ENCODE measurements at places on chromosomes 3 and 15. TPM values are rescaled to one million over a fixed set of nuclear protein-coding genes. Genes with fewer than 3 reads are reported as not detected.

- no peak for DNase-seq
Observed at GRCh38 chr3:102224171-102224570, 210.6 kb upstream of the ZPLD1 start.

- no peak for DNase-seq
Observed at GRCh38 chr3:150759319-150759718, 3.6 kb downstream of the SIAH2 start.

DNA sequence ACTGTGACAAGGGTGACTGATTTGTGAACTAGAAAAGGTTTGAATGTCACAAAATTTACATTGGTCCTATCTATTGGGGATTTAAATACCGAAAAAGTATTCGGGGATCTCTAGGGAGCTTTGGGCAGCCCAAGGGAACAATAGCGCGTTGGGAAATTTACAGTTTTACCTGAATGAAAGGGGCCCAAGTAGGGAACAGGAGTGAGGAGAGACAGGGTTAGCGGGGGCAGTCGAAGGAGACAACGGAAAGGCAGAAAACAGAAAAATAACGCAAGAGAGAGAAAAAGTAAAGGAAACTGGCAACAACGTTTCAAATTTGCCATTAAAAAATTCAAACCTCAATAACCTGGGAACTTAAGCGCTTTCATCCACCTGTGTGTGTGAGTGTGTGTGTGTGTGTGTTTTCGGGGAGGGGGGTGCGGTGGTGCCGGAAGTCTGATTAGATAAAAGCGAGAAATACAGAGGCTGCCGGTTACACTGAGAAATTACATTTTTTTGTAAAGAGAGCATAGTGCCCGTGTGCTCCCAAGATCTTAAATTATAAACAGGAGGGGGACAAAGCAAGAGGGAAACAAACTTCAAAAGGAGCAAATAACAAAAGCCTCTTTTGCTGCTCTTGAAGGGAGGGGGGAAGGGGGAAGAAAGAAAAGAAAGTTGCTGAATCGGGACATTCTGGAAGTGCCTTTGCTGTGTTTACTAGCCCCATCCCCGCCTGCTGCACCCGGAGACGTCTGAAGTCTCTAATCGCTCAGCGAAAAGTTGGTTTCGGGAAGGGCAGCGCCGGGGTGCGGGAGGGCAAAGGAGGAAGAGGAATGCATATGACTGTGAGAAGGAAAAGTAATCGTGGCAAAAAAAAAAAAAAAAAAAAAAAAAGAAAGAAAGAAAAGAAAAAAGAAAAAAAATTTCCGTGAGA, 721 bp upstream of the ZIC1 start:
- no peak for DNase-seq

DNA sequence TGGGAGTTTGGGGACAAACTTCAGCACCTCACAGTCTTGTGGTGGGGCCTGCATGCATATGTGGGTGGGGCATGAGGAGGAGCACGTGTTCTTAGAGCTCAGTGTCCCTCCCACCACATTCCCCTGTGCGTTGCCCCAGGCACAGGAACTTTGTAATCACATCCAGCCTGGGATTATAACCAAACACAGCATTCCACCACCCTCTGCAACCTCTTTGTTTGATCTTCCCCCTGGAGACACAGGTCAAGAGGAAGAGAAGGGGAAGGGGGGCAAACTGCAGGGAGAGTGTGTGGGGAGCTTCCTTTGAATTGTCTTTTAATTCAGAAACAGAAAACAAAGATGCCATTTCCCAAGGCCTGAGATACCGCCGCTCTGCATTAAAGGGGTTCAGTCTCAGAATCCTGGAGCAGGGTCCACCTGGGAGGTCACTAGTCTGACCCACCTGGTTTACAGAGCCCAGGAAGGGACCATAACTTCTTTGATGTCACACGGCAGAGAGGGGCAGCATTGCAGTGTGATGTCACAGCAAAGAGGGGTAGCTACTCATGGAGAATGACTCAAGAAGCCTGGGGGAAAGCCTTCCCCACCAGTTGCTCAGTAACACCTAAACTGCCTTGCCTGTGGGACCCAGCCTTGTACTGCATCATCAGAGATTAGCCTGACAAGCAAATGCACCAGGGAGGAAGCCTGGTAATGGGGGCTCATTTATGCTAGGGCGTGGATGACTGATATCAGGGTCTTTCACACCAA, 106.3 kb upstream of the RNU6-1 start:
- no peak for DNase-seq

- DNase-seq = no peak
Observed at GRCh38 chr3:19070325-19070724, 78.0 kb upstream of the KCNH8 start.

DNA sequence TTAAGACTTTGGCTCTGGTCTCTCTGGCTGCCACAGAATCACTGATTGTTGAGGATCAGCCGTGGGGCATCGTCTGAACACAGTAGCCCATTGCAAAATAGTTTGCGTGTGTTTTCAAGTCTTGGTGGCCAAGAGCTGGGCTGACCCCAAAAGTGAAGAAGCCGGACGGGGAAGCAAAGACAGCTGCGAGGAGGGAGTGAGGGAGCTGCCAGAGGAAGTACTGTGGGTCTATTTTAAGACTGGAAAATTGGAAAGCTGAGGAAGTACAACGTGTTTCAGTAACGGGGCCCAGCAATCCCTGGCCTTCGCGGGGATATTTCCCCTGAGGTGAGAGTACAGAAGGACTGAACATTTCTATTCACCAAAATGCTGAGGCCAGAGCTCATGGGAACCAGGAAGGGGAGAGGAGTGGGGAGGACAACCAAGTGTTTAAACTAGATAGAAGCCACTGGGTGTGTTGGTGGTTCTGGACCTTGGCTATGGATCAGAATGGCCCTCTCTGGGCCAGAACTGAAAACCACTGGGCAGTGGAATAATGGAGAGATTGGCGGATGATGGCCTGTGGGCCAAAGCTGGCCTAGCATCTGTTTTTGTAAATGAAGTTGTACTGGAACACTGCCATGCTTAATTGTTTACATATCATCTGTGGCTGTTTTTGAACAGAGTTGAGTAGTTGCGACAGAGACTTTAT, 34.1 kb upstream of the LIMD1 start:
- no peak for DNase-seq

GRCh38 chr3:28856796-28857195, 424.1 kb upstream of the RBMS3 start:
- DNase-seq = no peak

GRCh38 chr3:155244699-155245098, 48.8 kb downstream of the STRIT1 start:
- no peak for DNase-seq

DNA sequence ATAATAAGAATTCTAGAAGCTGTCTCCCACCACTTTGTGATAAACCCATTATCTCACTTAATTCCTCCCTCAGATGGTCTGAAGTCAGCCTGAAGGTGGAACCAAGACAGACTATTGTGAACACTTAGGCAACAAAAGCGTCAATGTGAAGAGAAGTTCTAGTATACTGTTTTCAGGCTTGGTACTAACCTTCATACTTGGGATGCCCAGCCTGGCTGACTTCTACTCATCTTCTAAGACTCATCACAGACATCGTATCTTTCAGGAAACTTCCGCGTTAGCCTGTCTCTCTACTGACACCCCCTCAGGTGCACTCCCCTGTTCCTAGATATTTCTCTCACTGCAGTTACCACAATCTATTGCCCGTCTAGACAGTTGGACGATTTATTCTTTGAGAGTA, 201.2 kb downstream of the SATB1 start:
- DNase-seq = no peak

- no peak for DNase-seq
Observed at GRCh38 chr3:4850211-4850927, 128.9 kb upstream of the BHLHE40 start.

DNA sequence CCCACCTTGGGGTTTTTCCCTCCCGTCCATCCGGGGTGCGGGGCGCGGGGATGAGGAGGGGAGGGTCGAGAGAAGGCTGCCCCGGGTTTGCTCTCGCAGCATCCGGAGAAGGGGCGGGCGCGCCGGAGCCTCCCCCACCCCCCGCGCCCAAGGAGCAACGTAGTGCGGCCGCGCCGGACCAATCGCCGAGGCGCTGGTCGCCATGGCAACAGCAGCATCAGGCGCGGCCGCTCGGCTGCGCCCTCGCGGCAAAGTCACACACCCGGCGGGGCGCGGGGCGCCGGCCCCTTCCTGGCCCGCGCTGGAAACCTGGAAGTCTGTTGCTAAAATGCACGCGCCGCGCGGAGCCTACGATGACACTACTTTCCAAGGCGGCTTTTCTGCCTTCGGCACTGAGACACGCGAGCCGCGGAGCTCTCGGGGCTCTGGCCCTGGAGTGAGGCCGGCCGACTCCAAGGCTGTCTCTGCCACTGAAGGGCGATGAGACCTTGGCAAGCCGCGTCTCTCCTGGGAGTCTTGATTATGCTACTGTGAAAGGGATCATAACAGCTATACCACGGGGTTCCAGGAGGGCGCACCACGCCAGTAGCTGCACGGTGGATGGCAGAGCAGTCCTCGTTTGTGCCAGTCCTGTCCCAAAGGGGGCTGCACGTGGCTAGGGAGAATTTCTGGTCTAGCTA, at the start of gene IQSEC1:
Gene IQSEC1 (minus strand): TSS at position 104 of the 680 bp plus-strand sequence. CDS start 415 bp downstream, outside the sequence.
- no peak for DNase-seq

DNA sequence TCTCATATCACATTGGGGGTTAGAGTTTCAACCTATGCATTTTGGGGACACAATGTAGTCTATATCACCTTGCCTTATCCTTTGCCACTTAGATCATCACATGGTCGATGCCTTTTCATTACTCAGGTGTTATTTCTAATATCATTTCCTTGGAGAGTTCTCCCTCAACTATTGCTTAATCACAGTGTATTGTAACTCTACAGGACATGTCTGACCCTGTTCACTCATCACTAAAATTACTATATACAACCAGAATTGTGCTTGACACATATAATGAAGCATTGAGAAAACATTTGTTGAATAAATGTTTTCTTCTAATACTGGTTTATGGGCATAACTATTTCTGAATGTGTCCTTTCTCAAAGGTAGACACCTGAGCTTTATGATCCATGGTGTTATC, 207.4 kb downstream of the EPHA6 start:
- DNase-seq = no peak

DNA sequence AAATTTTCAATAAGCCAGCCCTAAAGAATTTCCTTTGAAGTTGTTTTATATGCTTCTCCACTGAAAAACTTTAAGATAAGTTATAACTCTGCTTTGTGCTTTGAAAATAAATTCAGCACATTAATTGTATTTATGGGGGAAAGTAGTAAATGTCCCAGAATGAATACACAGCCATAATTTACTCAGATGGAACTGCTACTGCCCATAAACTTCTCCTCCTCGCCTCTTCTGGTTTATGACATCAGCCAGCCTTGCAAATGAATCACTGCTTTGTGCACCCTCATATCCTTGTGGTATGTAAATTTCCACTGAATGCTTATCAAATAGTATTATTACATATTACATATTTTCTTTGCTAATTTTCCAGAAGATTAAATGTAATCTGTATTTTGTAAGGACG, 302.0 kb downstream of the DIPK2A start:
- DNase-seq = no peak

DNA sequence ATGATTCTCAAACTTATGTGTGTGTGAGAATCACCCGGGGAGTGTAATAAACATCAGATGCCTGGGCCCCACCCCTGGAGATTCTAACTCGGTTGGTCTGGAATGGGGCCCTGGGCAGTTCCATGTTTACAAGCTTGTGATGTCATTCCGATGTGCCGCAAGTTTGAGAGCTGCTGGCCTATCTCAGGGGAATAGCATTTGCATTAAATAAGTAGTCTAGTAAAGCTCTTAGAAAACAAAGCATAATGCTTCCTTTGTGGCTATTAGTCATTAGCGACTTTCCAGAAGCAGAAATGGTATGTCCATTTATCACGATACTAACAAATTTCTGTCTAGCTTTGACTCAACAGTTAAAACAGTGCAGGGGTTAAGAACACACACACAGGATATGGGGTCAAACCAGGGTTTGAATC, 20.9 kb downstream of the PGBD4 start:
- no peak for DNase-seq

EIF5A2 gene
- total RNA-seq = 4.3 TPM

HACD2 gene
- total RNA-seq = 32.1 TPM

QTRT2 gene
- 18.0 TPM for total RNA-seq

GJD2 gene
- total RNA-seq = not detected

CPA3 gene
- total RNA-seq = 4.8 TPM

TMEM207 gene
- not detected for total RNA-seq

CCDC33 gene
- total RNA-seq = not detected
